ENCODE measurements at places on chromosomes 2 and 18. TPM values are rescaled to one million over a fixed set of nuclear protein-coding genes. Genes with fewer than 3 reads are reported as not detected.

Gene ANKZF1
- total RNA-seq = 25.9 TPM

Gene RNU2-63P
- total RNA-seq = not detected

Gene HOXD4
- 0.47 TPM for total RNA-seq

Gene MAP3K19
- not detected for total RNA-seq

Gene COL6A3
- 0.10 TPM for total RNA-seq

Gene EFR3B
- total RNA-seq = 16.8 TPM

Gene KATNAL2
- total RNA-seq = 1.9 TPM

Gene GAL3ST2
- 0.28 TPM for total RNA-seq

Gene CXCR1
- not detected for total RNA-seq

Gene GPR45
- not detected for total RNA-seq

Gene HIBCH
- 13.4 TPM for total RNA-seq

Gene TXNDC2
- total RNA-seq = 0.21 TPM

All from A549 treated with CpdA at 1 μM for 4 hours (cell line).